ENCODE measurements at places on chromosomes 11 and 22.

DNA sequence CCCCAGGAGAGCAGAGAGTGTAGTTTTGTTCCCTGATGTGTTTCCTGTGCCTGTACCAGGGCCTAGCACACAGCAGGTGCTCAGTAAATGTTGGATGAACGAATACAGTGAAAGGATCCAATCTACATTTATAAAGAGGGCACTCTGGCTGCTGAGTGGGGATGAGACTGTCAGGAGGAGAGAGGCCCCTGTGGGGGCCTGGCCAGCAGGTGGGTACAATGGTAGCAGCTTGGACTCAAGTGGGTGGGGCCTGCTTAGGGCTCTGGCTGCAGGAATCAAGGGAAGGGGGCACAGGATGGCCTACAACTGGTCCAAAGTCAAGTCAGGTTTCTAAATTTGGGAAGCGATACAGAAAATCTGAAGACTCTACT, 156.6 kb upstream of the GRK3 start:
- no peak for DNase-seq

GRCh38 chr22:44605486-44605885, 96.5 kb upstream of the PRR5 start:
- no peak for DNase-seq

GRCh38 chr11:12542186-12542935, 131.9 kb upstream of the TEAD1 start:
- DNase-seq: no peak

DNA sequence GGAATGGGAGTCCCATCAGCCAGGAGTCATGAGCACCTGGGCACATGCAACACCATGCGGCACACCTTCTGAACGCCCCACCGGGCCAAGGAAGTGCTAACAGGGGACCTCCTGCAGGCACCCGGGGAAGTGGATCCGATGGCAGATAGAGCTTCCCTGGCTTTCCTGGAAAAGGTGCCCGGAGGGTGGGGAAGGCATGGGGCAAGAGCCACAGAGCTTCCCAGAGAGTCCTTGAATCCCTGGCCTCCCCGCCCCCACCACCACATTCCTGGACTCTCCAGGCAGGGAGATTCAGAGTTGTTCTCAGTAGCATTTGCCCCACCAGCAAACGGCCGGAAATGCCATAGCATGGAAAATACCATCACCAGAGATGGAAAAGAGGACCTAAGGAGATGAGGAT, 8.3 kb downstream of the TRIM29 start:
- no peak for DNase-seq

DNA sequence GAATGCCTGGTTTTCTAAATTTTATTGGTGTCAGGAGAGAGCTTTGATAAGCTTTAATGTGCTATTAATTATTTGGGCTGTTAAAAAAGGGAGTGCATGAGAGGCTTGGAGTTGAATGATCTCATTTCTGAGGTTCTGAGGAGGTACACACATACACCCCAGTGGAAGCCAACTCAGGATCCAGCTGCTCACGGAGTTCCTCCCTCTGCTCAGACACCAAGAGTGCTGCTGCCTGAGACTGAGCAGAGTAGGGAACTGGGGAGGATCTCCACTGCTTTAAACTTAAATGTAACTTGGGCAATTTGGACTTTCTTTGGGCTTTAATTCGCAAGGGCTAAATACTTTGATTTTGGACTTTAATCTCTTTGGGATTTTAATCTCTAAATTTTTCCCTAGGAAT, 414.4 kb upstream of the CADM1 start:
- no peak for DNase-seq

Data from hematopoietic multipotent progenitor cell treated with erythropoietin and hydrocortisone succinate and interleukin-3 and kit ligand, for 17 days (in vitro differentiated cells).